ENCODE measurements at places on chromosomes 16 and 17. TPM values are rescaled to one million over a fixed set of nuclear protein-coding genes. Genes with fewer than 3 reads are reported as not detected.

Gene NSF
- total RNA-seq: 20.0 TPM

Gene PYDC1
- total RNA-seq: not detected

Gene NPIPB4
- total RNA-seq: 30.9 TPM

Gene ACSM3
- 4.2 TPM for total RNA-seq

Gene SOX15
- 0.30 TPM for total RNA-seq

Gene CA10
- total RNA-seq: not detected

Gene CDH5
- 0.15 TPM for total RNA-seq

Gene MC1R
- 7.1 TPM for total RNA-seq

Gene DLX3
- total RNA-seq: 0.07 TPM

Gene NLGN2
- 21.8 TPM for total RNA-seq

Gene TTYH2
- total RNA-seq: 2.0 TPM

Gene NPIPA5
- 5.4 TPM for total RNA-seq

Gene C17orf100
- total RNA-seq: 1.6 TPM

Gene CCL8
- total RNA-seq: not detected
